ENCODE measurements at places on chromosomes 3 and 15.

DNA sequence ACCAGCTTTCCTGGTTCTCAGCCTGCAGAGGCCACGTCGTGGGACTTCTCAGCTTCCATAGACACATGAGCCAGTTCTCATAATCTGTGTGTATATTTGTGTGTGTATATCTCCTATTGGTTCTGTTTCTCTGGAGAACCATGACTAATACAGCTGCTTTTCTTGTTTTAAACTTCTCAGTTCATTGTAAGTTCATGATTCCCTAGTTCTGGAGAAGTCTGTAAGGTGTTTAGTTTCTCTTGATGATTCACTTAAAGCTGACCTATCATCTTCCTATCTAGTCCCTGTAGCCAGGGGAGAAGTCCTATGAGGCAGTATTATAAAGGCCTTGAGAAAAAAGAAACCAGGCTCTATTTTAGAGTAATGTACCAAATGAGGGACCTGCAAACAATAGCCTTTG, 147.7 kb downstream of the RYR3 start:
- DNase-seq = no peak

- no peak for DNase-seq
Measured at GRCh38 chr3:25169151-25169550, 258.9 kb upstream of the RARB start.

- no peak for DNase-seq
Measured at GRCh38 chr3:162938083-162938482, 1441.5 kb downstream of the OTOL1 start.

DNA sequence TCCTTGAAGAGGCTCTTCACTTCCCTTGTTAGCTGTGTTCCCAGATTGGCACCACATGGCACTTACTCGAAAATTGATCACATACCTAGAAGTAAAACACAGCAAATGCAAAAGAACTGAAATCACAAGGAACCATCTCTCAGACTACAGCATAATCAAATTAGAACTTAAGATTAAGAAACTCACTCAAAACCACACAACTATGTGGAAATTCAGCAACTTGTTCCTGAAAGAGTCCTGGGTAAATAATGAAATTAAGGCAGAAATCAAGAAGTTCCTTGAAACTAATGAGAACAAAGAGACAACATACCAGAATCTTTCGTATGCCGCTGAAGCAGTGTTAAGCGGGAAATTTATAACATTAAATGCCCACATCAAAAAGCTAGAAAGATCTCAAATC, 566.3 kb upstream of the TGFBR2 start:
- DNase-seq = no peak

- DNase-seq = no peak
Measured at GRCh38 chr3:44966795-44967278, 9.1 kb downstream of the ZDHHC3 start.

- no peak for DNase-seq
Measured at GRCh38 chr15:34001536-34001935, 33.2 kb downstream of the CHRM5 start.

- DNase-seq = no peak
Measured at GRCh38 chr3:5010706-5011554, 31.7 kb downstream of the BHLHE40 start.

DNA sequence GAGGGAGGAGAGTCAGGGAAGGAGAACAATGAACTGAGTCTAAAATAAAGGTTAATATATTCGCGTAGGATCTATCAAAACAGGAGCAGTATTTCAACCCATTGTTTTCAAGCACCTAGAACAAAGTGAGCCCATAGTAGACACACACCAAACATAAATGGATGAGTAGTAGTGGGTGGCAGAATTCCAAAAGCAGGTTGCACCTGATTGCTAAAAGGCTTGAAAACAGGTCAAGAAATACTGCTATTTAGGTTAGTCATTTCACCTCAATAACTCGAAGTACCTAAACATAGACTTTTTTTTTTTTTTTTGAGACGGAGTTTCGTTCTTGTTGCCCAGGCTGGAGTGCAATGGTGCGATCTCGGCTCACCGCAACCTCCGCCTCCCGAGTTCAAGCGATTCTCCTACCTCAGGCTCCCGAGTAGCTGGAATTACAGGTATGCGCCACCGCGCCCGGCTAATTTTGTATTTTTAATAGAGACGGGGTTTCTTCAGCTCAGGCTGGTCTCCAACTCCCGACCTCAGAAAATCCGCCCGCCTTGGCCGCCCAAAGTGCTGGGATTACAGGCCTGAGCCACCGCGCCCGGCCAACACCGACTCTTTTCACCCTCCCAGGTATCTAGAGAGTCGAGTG, 855 bp upstream of the ABHD5 start:
- no peak for DNase-seq

DNA sequence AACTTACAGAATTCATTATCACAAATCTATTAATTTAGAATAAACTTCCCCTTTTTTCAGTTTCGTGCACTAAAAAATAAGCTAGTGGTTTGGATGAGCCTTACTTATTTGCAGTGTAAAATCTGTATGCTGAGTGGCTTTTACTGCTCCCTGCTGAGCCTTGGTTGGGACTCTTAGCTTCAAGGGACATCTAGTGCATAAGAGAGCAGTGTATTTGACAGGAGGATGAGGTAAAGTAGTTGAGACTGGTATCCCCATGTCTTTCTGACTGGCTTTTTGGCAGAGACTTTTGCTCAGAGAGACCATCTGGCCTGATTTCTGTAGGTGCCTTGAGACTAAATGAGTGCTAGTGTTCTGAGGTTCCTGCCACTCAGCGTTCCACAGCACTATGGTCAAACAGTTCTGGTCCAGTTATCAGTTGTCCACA, 11.8 kb downstream of the CAPN7 start:
- no peak for DNase-seq

- no peak for DNase-seq
Measured at GRCh38 chr15:95141486-95141885, 910.1 kb downstream of the MCTP2 start.

GRCh38 chr3:140384028-140384771, 293.7 kb upstream of the TRIM42 start:
- no peak for DNase-seq

- DNase-seq = no peak
Measured at GRCh38 chr3:156762631-156763185, 63.4 kb upstream of the LEKR1 start.

DNA sequence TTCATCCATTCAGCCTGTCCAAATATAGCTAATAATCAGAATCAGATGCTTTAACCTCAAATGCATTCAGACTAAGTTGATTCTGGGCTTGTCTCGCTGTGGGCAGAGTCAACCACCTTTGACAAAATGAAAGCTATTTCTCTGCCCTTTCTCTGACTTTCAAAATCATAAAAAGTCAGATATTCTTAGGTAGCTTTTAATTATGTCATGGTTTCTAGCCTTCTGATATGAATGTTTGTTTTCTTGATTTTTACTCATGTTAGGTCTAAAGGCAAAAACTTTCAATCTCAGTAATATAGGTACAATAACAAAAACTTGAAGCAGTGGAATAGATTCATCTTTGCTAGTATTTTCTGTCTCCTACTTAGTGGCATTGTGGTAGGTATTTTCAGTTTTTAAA, 25.3 kb upstream of the C15orf61 start:
- DNase-seq = no peak

DNA sequence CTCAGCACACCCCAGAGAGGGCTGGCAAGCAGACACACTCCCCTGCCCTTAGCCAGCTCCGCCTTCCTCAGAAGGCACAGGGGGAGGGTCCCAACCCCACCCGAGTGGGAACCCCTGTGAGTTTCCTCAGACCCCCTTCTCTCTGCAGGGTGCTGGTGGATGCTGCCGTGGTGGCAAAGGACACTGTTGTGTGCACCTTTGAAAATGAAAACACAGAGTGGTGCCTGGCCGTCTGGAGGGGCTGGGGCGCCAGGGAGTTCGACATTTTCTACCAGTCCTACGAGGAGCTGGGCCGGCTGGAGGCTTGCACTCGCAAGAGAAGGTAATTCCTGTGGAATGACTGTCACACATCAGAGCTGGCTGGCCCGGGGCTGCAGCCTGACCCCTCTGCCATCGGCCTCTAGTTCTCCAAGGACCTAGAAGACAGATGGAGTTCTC, 149.4 kb downstream of the LRRK1 start:
- DNase-seq = no peak

DNA sequence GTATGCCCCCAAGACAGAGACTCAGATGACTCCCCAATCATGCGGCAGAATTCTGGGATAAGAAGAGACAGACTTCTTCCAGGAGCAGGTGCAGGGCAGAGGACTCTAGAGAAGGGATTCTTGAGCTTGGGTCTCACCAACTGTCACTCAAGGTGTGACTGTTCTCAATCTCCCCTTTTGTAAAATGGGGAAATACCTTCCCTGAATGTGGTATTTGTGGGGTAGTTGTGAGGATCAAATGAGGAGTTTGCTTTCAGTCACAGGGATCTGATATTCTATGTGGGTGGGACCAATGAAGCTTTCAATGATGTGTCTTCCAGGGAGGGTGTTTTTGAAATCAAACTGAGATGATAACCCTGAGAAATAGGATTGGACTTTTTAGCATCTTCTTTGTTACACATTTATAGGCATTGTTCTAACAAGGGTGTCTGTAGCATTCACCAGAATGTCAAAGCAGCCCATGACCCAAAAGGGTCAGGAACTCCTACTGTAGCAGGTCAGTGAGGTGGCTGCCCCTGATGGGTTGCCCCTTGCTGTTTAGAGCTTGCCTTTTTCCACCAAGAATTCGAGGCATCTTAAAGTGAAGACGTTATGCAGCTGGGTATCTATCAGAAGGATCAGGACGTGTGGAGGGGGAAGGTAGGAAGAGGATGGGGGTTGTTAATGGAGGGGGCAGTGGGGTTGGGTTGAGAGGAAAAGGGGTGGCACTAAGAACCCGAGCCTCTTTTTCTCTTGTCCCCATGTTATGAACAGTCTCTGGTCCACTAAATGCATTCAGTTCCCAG, 28.8 kb downstream of the UMPS start:
- DNase-seq = no peak

DNA sequence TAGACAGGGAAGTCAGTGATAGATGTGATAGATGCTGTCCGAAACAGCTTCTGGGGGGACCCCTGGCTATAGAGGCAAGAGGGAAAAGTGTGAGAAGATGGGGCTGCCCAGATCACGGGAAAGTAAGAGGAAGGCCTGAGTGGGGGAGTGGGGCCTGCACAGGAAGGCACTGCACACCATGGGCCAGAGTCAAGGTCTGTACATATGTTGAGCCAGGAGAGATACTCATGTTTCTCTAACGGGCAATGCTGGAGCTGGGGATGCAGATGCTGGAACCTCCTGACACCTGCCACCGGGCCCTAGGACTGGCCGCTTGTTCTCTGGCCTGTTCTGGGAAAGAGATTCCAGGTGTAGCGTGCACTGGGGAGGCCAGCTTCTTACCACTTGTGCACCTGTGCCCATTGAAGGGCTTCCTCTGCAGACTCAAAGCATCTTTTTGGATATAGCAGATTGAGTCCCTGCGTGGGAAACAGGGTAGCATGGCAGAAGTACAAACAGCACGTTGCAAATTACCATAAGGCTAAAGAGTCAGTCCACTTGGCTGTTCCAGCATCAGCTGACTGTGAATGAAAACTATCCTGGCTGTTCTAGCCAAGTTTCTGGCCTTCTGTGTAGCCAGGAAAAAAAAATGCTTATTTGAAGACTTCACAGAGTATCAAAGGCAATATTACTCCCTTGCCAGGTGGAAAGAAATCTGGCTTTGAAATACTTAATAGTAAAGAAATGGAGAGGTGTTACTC, 77.1 kb upstream of the GSK3B start:
- DNase-seq = peak; percentile 56

Measured in posterior cingulate gyrus (tissue), 11 donors.